ENCODE measurements at places on chromosomes 6 and 20. TPM values are rescaled to one million over a fixed set of nuclear protein-coding genes. Genes with fewer than 3 reads are reported as not detected.

Gene RUNX2
- total RNA-seq = 3.5 TPM

Gene XKR7
- 0.11 TPM for total RNA-seq

Gene TXNDC5
- total RNA-seq = 74.8 TPM

Gene TRIM27
- 30.2 TPM for total RNA-seq

Gene PKIB
- total RNA-seq = 140 TPM

Gene GMPR
- total RNA-seq = 5.6 TPM

Gene ZKSCAN3
- 3.2 TPM for total RNA-seq

All from left colon (tissue), 2 donors.